Hematopoietic multipotent progenitor cell (in vitro differentiated cells): ENCODE measurements at places on chromosomes 13 and 19.
A peak's percentile ranks its signal among the peaks of the same experiment; 100 is the strongest.

DNA sequence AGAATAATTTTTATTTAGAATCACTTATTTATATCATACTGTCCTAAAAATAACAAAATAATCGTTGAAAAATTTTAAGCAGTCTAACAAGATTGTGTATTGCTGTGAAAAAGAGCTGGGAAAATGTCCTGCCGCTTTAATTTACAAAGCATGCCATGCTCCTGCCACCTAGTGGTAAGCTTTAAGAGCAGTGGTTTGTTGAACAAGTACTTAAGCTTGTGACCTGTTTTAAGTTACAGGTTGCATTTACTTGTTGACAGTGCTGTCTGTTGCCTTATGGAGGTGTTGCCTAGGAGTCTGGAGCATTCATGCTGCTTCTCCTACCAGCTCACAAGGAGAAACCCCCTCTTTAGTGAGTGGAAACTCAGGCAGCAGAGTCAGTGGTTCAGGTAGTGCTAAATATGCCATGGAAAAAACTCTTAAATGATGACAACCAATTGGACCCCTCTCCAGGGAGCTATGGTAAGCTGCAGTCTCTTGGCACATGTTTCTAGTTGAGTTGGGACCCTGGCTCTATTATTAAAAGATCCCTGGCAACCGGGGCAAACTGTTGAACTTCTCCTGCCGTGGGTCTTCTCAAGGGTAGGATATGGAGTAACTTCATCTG is 68.4 kb downstream of the SPATA13 start:
- DNase-seq, result no peak

DNA sequence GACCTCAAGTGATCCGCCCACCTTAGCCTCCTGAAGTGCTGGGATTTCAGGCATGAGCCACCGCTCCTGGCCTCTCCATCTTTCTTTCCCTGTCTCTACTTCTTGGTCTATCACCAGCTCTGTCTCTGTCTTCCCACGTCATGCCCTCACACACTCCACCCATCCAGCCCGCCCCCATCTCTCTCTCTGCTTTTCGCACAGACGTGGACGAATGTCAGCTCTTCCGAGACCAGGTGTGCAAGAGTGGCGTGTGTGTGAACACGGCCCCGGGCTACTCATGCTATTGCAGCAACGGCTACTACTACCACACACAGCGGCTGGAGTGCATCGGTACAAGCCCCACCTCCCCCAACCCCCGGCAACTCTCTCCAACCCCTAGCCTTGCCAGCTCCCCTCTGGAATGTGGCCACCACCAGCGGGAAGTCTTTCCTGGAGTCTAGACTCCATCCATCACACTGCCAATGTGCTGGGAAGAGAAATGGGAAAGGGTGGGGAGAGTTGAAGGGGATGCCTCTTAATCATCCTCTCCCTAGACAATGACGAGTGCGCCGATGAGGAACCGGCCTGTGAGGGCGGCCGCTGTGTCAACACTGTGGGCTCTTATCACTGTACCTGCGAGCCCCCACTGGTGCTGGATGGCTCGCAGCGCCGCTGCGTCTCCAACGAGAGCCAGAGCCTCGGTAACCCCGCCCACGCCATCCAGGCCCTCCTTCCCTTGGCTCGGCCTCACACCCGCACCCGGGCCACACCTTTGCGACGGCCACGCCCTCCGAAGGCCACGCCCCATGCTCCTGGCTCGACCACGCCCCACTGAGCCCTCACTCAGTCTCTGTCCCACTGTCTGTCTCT is 22.5 kb downstream of the LTBP4 start:
- DNase-seq, result no peak

DNA sequence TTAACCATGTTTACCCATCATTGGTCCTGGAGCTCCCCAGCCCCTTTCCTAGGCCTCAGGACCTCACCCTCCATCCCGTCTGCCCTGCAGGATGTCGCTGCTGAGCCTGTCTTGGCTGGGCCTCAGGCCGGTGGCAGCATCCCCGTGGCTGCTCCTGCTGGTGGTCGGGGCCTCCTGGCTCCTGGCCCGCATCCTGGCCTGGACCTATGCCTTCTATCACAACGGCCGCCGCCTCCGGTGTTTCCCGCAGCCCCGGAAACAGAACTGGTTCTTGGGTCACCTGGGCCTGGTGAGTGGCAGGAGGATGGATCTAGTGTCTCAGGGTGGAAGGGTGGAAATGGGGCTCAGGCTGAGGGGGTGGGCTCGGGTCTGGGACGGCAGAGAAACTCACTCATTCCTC is 508 bp downstream of the CYP4F8 start:
- DNase-seq, result no peak

- no peak for DNase-seq
These were observed 1398.9 kb upstream of the PCDH9 start for GRCh38 chr13:68628994-68629393.

DNA sequence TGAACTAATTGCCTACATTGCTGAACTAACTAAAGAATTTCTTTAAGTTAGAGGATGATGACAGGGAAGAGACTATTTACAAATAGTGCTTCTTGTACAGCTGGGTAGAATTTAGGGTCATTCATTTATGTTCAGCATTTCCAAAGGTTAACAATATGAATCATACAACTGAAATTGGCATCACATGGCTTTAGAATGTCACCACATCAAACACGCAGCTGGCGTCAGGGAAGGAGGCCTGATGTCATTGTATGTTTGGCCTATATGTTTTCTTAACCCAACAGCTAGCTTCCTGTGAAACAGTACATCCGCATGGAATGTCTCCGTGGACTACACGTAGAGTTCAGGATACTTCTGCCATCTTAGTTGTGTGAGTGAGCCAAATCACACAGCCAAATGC is 99.0 kb upstream of the TNFSF11 start:
- DNase-seq, result no peak

DNA sequence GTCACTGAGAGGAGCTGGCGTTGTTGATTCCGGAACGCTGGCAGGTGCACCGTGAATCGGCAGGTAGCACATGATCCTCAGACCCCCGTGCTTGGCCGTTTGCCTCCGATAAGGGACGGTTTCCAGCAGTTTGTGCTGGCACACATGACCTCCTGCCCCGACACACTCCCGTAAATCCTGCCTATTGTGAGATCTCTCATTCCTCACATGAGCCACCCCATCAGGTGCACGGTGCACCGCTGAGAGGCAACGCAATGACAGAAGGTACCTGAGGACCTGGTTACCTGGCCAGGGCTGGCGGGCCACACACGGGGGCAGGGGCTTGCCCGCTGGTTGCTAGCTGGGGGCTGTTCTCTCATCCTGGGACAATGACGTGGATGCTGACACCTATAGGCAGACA is 2.1 kb upstream of the ADPRHL1 start:
- DNase-seq, result no peak

- no peak for DNase-seq
These were observed 18.2 kb upstream of the IGFL1 start for GRCh38 chr19:46211201-46211881.

- no peak for DNase-seq
These were observed 2.5 kb downstream of the SGCG start for GRCh38 chr13:23183292-23183691.

- DNase-seq, result no peak
These were observed 521 bp upstream of the NUP58 start for GRCh38 chr13:25300861-25301346.

DNA sequence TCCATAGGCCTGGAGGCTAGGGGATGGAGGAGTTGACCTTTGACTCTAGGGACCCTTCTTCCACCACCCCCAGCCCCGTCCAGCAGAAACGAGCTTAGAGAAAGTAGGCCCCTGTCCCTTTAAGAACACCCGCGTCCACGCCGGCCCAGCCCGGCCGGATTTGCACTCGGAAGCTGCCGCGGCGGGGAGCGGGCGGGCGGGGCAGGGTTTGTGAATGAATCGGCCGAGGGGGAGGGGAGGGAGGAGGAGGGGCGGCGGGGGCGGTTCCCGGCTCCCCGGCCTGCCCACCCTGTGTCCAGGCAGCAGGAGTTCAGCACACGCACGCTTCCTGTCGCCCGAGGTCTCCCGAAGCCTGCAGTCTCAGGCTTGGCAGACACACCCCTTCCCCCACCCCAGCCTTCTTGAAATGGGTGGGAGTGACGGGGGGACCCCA is 1.5 kb downstream of the UNC13A start:
- DNase-seq, result no peak

DNA sequence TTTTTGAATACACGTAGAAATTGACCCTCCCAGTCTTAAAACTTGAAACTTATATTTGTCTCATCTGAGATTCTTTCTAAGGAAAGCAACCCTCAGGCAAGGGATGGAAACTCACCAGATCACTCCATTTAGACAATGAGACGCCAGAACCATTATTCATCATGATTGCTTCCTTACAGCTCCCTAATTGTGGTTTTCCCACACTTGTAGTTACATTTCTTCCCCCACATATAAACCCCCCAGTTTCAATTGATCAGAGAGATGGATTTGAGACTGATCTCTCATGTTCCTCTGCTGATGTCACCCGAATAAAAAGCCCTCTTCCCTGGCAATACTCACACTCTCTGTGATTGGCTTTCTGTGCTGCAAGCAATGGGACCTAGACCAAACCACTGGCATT is 197.9 kb upstream of the STARD13 start:
- no peak for DNase-seq

DNA sequence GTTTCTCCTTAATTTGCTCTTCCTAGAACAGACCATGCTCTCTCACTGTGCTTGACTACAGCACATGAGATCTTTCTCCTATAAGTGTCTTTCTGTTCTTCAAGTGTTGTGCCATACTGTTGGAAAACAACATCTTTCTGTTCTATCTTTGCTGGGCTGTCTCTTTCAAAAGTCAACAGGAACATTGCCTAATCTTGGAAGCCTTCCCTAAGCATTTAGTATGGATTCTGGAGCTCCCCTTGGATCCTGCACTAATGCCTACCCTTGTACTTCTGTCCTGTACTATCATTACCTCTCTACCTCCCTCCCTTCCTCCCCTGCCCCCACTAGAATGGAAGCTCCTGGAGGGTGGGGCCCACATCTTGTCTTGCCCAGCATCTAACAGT is 26.8 kb downstream of the STARD13 start:
- DNase-seq, result no peak

DNA sequence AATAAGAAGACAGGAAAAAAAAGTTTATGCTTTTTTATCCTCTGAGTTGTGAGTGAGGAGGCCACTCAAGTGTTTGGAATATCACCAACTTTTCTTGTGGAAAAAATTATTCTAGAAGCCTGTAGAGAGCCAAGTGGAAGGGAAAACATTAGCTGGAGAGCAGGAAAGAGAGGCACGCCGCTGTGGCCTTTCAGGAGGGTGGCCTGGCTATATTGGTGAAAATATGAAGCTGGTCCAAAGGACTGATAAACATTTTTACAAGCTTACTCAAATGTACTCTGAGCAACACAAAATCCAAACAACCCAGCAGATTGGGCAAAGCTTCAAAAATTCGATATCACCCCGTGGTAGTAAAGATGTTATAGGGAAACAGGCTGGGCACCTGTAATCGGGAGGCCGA is 2.3 kb upstream of the EIF3G start:
- no peak for DNase-seq

DNA sequence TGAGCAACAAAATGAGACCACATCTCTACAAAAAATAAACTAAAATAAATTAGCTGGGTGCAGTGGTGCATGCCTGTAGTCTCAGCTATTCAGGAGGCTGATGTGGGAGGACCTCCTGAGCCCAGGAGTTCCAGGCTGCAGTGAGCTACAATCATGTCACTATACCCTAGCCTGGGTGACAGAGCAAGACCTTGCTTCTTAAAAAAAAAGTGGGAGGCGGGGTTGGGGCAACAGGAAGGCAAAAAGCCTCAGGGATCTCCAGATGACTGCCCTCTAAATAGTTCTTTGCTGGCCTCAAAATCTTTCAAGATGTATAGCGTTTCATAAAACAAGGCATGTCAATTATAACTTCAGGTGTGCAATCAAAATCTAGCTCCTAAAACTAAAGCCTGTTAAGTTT is 18.5 kb downstream of the CEACAM8 start:
- no peak for DNase-seq

DNA sequence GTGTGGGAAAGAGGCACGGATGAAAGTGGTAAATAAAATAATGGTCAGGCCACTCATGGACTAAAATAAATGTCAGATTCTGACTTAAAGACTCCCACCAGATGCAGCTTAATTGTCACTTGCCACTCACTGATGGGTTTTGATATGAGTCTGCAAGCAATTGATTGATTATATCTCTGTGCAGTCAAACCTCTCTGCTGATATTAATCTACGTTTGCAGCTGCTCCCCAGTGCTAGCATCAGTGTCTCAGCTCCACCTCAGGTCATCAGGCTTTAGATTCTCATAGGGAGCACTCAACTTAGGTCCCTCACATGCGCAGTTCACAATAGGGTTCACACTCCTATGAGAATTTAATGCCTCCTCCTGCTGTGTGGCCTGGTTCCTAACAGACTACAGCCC is 195.3 kb downstream of the B3GLCT start:
- no peak for DNase-seq

DNA sequence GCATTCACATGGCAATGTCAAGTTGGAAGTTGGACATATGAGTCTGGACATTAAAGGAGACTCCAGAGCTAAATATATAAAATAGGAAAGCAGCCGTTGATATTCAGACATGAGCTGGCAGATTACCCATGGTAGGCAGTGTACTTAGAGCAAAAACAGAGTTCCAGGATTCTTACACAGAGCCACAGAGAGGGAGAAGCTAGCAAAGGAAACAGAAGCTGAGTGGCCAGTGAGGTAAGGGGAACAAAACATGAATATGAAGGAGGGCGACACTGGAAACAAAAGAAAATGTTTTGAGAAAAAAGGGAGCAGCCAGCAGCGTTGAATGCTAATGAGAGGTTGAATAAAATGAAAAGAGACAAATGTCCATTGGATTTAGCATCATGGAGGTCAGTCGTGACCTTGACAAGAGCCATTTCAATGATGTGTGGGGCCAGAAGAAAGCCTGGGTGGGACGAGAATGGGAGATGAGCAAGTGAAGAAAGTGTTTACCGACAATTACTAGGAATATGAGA is 198.4 kb downstream of the POU4F1 start:
- peak; percentile 20 for DNase-seq

DNA sequence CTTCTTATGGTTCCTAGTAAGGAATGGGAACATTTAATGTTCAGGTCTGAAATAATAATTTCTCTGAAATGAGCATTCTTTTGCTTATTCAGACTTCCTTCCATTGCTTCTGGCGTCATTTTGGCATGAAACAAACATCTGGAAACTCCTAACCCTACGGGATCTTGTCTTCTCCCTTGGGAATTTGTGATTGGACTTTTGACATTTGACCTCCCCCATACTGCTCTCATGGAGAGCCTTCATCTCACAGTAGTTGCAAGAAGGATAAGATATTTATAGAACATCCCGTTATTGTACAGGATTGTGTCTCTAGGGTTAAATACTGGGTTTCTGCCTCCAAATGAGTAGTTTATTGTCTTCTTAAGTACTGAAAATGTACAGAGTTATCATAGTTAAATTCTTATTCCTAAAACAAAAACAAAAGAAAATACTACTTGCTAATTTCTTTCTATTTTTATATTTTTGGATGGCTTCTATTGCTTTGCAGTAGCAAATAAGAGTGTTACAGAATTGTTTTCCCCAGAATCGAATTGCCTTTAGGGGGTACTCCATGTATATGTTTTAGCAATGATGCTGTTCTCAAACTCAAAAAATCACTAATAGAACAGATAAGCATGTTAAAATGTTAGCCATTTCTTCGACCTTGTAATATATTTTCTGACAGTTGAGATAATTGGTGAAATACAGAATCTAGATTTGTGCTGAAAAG is 366.8 kb downstream of the DLEU7 start:
- DNase-seq, result peak; percentile 12
